ENCODE measurements at places on chromosomes 16 and 17. TPM values are rescaled to one million over a fixed set of nuclear protein-coding genes. Genes with fewer than 3 reads are reported as not detected.
A peak's percentile ranks its signal among the peaks of the same experiment; 100 is the strongest.

The SLFN12 gene
- 24.4 TPM for total RNA-seq

- no peak for DNase-seq
Observed at GRCh38 chr17:78899361-78900260, 3.4 kb downstream of the CEP295NL start.

DNA sequence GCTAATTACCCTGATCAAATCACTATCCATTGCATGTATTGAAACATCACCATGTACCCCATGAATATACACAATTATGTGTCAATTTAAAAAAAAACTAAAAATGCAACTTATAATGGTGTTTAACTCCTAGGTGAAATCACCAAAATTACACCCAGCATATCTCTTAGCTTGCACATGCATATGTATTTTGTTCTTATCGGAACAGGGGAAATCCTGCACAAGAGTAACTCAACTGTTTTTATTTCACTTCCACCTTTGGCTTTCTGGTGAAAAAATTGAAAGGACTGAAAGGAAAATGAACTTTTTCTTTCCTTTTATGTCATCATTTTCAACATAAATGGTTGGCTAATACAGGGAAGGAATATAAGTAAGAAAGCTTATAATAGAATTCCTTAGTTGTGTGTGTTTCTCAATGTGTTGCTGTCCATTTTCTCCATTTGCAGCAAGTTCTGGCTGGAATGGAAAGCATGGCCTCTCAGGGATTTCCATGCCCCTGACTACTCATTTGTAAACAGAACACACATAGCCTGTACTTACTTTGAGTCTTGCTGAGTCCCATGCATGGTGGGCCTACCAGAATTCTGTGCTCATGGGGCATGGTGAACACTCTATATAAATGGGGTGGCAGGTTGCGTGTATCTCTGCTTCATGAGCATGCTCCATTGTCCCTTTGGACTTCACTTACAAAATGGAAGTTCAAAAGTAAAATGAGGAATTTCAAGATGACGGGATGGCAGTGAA lies 462.0 kb downstream of the HS3ST3B1 start:
- DNase-seq = peak; percentile 17

DNA sequence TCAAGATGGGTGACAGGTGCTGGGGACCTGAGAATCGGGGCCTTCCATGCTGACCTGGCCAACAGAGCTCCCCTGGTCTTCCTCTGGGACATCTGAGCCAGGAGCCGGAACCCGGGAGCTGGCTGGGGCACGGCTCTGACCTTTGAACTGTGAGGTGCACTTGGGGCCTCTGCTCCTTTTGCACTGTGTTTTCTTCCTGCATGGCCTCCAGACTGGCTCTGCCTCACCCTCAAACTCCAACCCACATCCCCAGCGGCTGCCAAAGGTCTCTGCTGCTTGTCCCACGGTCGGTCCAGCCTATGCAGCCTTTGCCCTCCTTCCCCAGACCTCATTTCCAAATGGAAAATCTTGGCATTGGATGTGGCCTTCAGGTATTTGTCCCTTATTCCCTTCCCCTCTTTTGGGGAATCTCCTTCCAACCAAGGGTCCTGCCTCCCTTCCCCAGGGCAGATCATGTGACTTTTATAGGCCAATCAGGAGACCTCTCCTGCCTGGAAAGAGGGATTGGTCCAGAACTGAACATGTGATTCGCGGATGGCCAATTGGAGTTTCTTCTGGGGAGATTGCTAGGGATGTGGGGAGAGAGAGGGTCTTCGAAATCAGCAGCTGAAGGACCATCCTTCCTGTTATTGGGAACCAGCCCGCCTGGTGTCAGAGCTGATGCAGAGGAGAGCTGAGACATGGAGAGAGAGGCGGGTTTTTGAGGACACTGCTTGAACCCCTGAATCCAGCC lies 117.9 kb downstream of the CYLD start:
- peak; percentile 75 for DNase-seq

DNA sequence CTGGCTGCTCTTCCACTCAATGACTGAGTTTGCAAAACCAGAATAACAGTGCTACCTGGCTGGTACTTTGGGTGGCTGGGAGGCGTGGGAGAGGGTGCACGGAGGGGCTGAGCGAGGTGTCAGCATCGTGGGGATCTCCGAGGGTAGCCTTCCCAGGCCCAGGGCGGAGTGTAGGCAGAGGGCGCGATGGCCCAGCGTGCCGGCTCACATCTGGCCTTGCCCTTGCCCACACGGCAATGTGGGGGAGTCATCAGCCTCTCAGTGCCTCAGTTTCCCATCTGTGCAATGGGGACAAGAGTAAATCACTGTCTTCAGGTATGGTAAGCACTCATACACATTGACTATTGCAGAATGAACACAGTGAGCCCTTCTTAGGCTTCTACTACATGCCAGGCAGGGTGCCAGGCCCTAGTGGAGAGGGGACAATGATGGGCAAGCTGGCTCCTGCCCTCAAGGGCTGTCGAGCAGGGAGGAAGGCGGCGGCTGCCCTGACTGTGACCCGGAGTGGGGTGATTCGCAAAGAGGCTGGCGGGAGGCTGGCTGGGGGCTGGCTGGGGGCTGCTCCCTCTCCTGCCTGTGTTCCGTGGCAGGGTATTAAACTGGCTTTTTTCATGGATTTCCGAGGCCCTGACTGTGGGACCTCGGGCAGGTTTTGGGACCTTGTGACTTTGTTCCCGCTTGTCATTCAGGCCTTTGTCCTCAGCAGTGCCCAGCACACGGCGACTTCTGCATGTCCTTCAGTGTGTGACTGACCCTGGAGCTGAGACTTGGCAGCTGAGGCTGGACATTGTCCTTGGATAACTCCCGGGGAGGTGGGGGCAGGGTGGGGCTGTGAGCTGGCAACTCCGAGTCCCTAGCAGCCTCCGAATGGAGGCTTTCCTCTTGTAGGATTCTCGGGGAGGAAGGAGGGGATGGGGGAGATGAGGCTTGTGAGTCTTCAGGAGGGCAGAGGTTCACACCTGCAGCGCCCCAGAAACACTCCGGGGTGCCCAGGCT lies 243.1 kb downstream of the SEC14L1 start:
- no peak for DNase-seq

DNA sequence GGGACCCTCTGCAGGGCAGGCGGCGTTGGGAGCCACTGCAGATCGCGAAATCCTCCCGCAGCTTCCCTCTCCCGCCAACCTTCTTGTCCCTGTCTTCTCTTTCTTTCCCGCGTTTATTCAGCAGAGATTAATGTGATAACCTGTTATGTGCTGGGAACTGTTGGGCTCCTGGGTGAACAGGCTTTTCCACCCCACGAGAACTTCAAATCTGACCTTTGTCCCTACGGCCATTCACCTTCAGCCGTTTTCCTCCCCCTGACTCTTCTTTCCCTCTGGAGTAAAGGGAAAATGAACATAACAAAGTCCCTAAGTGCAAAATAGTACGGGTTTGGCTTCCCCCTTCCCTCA lies 15.2 kb upstream of the KPNA2 start:
- no peak for DNase-seq

Data from osteocyte (in vitro differentiated cells).